ENCODE measurements at places on chromosomes 13 and 19.

DNA sequence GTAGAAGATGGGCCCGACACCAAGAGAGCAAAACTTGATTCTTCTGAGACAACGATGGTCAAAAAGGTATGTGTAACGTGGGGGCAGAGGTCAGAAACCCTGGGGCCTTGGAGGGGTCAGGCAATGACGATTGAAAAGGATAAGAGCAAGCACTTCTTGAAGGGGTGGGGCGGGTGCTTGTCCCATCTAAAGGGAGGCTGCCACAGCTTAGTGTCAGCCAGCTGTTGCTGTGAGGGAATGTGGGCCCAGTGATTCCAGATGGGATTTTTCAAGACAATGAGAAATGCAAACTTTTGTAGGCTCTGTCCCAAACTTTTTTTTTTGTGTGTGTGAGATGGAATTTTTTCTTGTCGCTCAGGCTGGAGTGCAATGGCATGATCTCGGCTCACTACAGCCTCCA, 24.5 kb downstream of the SAE1 start:
- DNase-seq = no peak

DNA sequence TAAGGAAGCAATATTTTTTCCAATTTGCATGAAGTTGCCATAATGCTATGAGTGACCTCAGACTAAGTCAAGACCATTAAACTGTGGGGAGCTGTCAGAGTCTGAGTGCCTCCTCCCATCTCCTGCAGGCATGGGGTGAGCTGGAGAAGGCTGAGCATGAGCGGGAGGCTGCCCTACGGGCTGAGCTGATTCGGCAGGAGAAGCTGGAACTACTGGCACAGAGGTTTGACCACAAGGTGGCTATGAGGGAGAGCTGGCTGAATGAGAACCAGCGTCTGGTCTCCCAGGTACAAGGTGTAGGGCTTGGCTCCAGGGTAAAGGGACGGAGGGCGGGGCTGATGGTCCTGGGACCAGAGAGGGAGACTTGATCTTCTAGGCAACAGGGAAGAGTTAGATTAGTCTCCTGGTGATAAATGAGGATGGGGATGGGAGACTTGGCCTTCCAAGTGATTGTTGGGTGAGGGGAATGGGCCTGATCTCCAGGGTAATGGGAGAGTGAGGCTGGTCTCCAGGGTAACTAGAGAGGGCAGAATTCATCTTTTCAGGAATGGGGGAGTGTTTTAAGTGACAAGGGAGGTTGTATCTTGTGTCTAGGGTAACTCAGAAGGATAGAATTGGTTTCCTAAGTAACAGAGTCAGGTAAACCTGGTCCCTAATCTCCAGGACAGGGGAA, 36.0 kb downstream of the SPTBN4 start:
- DNase-seq = no peak

GRCh38 chr13:96581741-96582140, 412.5 kb downstream of the OXGR1 start:
- no peak for DNase-seq

- no peak for DNase-seq
Observed at GRCh38 chr19:11506101-11506555, 489 bp upstream of the ZNF653 start.

DNA sequence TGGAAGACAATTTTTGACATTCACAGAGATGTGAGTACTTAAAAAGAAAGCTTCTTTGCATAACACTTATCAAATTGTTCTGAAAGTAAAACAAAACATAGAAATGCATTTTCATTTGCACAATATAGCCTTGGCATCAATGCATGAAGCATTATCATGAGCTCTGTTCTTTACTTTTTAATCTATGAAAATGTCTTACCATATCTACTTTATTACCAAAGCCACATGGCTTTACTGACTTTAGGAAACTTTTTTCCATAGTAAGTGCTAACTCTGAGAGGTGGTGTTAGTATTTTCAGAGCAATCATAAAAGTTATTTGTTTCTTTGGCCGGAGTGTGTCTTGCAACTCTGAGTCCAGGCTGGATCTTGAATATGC, 10.5 kb downstream of the TNFRSF19 start:
- no peak for DNase-seq

DNA sequence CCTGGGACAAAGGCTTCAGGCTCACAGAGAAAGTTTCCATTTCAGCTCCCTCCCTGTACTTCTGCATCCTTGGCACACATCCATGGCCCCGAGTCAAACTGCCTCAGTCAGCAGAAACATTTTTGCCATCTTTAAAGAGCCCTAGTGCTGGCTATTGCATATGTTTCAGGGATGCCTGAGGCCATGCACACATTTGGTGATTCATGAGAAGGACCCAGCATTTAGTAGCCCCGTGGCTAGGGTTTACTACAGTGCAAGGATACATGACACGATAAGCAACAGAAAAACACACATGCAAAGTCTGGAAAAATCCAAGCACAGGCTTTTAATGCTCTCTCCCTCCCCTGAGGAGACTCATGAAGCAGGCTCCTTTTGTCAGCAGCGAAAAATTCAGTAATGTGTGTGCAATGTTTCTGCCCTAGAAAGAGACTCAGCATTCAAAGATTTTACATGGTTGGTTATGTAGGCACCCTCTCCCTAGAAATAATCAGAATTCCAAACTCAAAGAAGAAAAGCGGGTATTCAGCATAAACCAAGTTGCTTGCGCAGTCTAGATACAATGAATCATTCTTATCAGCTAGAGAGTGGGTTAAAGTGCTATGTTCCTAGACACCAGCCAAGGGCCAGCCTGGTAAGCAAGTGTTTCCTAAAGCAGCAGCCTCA, 17.6 kb downstream of the ACOD1 start:
- peak; percentile 6 for DNase-seq

GRCh38 chr13:110618780-110619179, 3.4 kb downstream of the NAXD start:
- no peak for DNase-seq

DNA sequence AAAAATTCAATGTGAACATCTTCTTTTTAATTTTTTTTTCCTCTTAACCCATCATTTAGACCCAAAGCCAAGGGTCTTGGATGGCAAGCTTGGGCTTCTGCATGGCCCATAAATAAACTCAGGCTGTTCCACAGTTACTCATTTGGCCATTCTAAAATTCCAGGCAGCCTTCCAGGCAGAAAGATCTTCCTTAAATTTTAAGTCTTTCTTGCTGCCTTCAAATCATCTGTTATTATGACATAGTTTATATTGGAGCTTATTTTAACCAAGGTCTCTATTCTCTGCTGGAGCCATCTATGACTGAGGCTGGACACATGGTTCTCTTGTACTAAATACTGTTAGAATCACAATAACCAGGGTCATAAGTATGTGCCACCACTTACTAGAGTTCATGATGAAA, 317.3 kb upstream of the MAB21L1 start:
- DNase-seq = no peak

GRCh38 chr19:54532528-54532927, 29.9 kb downstream of the LAIR2 start:
- DNase-seq = no peak

- no peak for DNase-seq
Observed at GRCh38 chr19:41821003-41821735, 23.3 kb downstream of the LYPD4 start.

DNA sequence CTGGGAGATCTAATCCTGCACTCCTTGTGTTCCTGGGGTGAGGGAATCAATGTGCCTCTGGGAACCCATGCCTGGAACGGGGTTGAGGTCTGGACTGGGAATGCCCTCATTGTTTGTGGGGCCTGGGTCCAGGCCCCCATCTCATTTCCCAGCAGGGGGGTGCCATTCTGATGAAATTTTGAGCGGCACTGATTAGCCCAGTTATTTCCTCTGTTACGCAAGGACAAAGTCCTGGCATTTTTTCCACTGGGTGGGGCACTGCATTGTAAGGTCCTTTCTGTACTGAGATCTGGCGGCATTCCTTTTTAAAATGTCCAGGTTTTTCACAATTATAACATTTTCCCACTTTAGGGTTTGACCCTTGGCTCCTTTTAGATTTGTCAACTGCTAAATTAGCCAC, 14.8 kb downstream of the FPR3 start:
- peak; percentile 19 for DNase-seq

DNA sequence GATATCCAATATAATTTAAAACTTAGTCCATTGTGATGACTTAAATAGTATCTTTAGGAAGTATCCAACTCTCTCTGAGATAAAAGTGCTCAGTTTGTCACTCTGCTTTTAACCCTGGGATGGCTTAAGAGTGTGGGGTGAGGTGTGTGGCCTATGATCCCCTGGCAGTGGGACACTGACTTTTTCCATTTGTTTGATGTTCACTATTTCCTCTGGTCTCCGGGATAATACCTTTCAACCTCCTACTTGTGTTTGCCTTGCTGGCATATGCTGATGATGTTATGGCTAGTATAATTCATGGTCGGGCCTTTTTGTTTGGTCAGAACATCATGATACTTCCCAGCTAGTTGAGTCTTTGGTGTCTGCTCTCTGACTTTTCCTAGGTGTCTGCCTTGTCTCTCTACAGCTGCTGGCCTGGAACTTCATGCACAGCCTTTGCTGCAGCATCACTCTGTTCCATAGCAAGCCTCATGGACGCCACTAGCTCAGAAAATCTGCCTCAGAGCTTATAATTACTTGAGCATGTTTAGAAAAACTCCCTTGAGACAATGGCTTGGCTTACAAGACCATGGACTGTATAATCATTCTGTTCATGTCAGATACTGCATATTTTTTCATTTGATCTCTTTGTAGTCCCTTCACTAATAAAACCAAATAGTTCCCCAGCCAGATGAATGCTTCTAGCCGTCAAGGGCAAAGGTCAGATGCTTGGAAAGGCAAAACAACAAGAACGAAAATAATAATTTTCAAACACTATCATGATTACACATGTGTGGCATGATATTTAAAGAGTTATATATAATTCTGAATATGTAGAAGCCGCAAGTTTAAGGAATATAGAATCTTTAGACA, 75.2 kb downstream of the WDFY2 start:
- DNase-seq = no peak

DNA sequence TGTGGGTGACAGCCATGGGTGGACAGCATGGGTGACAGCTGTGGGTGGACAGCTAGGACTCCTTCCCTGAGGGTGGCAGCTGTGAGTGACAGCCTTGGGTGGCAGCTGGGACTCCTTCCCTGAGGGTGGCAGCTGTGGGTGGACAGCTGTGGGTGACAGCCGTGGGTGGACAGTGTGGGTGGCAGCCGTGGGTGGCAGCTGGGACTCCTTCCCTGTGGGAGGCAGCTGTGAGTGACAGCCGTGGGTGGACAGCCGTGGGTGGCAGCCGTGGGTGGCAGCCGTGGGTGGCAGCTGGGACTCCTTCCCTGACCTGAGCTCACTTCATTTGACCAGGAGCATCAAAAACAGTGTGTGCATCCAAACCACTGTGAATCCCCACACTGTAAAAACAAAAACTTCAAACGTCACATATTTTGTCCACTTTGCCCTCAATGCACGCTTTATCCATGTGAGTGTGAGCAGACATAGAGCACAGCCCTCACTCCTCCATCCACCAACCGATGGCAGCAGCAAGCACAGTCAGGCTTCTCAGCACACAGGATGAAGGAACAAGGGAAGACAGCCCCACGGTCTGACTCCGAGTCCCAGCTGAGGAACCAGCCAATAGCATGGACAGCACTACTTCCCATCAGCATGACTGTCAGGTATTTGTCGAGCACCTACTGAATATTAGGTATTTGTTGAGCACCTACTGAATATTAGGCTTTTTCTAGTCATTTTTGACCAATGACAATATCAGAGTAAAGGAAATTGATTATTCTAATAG, 1.6 kb upstream of the CFAP97D2 start:
- DNase-seq = no peak

Data from gastrocnemius medialis (tissue), 4 donors.